ENCODE measurements at places on chromosomes 7 and 10.

DNA sequence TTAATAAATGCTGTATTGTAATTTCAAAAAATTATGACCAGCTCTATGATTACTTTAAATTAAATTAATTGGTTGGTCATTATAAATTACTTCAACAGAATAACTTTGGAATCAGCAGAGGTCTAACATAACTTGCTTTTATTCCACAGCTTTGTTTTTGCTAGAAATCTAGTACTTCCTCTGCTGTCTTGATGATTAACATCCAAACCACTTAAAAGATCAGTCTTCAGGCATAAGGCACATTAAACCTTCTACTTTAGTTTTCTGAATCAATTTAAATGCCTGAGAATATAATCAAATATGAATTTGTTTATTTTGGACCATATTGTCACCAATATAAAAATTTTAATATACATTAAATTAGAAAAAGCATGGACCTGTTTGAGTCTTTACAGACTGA lies 465.3 kb downstream of the ARL4A start:
- DNase-seq: no peak

GRCh38 chr10:11881477-11882417 lies 58.6 kb downstream of the PROSER2 start:
- DNase-seq: no peak

DNA sequence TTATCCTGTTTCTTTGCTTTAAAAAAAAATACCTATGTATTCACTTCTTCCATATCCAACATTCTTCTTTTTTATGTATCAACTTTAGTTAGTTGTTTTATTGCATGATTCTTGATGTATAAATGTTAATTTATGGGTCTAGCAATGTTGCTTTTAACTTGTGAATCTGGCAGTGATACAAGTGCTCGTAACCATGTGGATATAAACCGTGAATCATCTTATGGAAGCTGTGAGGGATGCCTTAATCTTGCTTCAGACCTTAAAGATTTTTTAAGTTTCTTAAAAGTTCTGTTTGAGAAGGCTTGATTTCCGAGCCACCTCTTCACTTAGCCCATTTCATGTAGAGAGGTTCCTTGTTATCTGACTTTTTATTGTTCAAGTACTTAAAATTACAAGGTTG lies 25.9 kb downstream of the HELLS start:
- no peak for DNase-seq

GRCh38 chr7:1411414-1411813 lies 47.9 kb downstream of the MICALL2 start:
- no peak for DNase-seq

DNA sequence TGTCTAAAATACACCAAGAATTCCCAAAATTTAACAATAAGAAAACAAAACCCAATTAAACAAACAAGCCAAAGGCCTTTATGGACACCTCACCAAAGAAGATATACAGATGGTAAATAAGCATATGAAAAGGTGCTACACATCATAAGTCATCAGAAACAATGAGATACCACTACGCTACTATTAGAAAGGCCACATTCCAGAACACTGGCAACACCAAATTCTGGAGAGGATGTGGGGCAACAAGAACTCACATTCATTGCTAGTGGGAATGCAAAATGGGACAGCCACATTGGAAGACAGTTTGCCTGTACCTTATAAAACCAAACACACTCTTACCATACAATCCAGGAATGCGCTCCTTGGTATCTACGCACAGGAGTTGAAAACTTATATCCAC lies 291.4 kb downstream of the TNS3 start:
- no peak for DNase-seq
